ENCODE measurements at places on chromosomes 16 and 17.

DNA sequence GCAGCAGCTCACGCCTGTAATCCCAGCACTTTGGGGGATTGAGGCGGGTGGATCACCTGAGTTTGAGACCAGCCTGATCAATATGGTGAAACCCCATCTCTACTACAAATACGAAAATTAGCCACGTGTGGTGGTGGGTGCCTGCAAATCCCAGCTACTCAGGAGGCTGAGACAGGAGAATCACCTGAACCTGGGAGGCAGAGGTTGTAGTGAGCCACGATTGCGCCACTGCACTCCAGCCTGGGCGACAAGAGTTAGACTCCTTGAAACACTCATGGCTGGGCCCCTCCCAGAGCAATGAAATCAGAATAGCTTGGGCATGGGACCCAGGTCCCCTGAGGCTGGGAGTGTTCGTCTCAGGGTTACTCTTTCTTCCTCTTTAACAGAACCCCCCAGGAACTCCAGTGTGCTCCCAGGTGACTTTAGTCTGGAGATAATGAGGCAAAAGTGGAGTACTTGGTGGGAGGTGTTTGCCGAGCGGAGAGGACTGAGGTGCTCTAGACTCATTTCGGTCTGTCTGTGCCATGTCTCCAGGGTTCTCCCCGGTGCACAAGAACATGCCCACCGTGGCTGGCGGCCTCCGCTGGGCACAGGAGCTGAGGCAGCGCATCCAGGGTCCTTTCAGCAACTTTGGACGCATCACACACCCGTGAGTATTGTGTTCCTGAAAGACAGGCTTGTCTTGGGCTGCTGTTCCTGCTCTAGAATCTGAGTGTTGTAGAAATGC is 41.6 kb downstream of the DNAH9 start:
- DNase-seq, result no peak

- no peak for DNase-seq
Observed at GRCh38 chr16:81695321-81696165, 83.5 kb upstream of the PLCG2 start.

DNA sequence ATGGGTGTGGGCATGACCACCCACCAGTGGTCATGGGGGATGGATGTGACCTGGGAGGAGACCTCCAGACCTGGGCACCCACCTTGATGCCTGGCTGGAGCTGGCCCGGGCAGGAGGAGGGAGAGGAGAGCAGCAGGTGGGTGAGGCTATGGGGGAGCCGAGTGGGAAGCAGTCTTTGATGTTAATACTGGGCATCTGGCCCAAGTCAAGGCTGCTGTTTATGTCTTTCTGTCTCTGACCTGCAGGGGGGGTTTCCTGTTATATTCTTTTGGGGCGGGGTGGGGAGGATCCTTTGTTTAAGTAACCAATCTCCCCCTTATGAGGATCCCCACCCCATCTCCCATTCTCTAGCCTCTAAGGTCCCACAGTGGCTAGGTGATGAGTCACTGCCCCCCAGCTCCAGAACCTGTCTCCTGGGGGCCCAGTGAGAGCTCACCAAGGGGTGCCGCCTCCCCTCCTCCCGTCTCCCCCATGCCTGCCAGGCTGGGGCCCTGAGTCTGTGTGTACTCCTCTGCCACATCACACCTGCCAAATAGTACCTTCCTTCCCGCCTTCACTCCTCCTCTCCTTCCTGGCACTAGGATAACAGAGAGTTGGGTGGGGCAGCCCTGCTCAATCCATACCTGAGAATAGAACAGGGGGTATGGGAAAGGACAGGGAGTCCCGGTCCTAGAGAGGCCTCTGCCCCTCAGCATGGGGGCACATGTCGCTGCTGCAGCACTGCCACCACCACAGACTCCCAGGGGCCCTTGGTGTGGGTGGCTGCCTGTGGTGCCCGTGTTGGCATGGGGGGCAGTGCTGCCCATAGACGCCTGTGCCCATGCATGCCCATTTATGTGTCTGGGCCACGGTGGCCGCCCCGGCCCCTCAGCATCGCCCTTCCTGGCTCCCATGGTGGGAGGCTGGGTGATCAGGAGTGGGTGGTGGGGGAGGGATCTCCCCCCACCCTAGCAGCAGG is 7.3 kb downstream of the THRA start:
- DNase-seq, result peak; percentile 46

GRCh38 chr17:72429066-72429638 is 308.3 kb downstream of the SOX9 start:
- DNase-seq, result no peak

DNA sequence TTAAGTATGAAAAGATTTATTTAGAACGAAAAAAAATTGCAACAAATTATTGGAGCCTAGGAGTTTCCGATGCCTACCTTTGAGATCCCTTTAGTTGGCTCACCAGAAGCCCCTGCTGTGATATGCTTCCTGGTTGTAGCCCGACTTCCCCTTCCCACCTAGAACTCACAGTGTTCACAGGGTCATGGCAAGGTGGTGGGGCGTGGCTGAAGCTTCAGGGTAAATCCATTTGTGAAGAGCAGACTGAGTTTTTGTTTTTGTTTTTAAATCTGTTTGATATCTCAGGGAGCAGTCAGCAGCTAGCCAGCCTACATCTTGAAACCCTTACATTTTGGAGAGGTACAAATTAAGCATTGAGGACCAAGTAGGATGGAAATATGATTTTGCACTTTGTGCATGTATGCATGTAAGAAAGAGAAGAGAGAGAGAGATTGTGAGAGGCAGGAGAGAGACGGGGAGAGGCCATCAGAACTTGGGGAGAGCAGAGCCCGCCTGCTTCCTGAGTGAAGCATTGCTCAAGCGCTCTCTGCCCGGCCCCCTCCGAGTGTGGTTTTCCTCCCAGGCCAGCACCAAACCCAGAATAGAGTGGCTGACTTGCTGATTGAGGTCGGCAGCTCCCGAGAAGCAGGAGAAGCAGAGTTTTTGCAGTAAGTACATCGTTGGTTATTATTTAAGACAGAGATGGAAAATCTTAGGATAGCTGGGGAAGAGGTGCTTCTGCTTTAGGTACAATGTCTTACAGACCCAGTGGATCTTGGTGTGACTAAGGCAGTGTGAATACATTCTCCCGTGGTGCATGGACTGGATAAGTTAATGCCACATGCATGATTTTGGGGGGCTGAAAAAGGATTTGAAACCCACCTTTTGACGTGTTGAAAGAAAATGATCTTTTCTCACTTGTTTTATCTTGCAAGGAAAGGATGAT is 64.2 kb downstream of the SPECC1 start:
- no peak for DNase-seq

DNA sequence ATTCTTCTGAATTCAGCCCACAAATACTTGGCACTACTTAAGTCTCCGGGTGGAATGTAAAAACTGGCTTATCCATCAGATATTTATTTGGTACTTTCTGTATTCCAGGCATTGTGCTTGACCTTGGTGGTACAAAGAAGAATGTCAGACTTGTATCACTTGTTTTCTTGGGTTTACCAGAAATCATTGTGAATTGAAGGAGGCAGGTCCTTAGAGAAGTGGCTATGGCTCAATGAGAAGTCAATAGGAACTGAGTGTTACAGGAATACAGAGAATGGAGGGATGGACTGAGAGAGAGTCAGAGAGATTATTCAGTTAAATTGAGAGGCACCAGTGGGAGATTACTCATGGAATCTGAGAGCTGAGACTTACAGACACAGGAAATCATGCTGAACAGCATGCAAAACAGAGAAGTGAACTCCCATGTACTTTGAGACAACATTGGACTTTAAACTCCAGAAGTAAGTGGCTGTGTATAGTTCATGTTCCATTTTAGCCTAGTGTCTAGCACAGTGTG is 704.1 kb downstream of the CDH11 start:
- DNase-seq, result no peak

GRCh38 chr16:2715519-2715918 is 4.5 kb downstream of the PRSS27 start:
- no peak for DNase-seq

GRCh38 chr16:87603684-87604633 is 1.7 kb downstream of the JPH3 start:
- DNase-seq, result no peak

DNA sequence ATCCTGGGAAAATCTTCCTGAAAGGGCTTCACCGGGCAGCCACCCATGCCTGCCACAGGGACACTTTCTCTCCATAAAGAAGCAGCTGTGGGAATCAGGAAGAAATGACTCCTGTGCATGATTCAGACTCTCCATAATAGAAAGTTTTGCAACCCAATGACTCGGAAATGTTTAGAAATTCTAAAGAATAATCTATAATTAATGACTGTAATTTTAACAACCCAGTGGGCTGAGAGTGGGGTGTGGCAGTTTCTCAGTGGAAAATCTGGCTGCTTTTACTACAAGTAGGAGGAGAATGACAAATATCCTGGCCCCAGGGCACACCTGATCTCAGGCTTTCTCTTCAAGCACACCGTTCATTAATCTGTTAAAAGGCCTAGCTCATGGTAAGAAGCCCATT is 25.7 kb downstream of the IRF8 start:
- DNase-seq, result no peak

- no peak for DNase-seq
Observed at GRCh38 chr17:27295945-27296344, 2.0 kb downstream of the WSB1 start.

DNA sequence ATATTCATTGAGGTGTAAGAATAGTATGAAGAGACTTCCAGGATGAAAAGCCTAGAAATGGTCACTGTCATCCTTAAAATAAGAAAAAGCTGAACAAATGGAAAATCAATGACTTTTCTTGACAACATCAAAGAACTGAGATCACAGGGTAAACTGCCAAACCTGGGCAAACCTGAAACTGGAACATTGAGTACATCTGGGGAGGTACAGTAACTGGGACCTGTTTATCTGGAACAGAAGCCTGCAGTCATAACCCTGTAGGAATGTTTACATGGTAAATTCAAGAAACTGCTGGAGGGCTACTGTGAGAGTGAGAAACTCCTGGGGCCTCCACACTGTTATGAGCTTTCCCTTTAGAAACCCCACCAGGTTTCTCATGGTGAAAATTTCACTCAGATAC is 130.1 kb upstream of the PIRT start:
- no peak for DNase-seq

- no peak for DNase-seq
Observed at GRCh38 chr17:57080718-57081117, 4.3 kb upstream of the AKAP1 start.

DNA sequence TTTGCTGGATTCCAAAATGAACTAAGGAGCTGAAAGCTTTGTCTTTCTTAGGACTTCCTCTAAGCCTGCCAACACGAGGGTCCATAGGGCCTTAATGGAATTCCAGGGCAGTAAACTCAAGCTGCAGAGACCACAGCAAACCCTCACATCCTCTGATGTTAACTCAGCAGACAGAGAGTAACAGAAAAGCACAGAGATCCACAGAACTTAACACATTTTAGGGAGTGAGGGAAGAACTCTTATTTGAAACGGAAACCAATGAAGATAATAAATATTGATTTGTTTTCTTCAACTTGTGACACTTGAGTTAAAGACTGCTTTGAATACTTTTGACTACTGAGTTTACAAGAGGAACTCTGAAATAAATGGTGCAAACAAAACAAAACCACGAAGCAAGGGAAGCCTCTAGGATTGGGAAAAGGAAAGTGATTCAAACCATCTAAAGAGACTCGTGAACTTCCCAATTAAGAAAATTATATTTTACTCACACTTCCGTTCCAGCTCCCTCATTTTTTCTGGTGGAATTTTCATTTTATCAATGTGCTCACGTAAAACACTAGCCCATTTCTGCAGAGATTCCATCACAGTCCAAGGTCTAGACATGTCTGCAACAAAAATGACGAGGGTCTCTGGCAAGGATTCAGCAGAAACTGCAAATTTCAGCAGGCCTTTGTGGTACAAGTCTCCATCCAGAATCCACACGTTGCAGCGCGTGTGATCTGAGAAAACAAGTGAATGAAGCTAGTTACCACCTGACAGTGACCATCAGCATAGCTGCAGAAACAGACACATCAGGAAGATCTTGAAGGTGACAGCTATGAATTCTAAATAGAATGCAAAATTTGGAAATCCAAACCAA is 9.2 kb downstream of the DYNC1LI2 start:
- DNase-seq, result no peak

DNA sequence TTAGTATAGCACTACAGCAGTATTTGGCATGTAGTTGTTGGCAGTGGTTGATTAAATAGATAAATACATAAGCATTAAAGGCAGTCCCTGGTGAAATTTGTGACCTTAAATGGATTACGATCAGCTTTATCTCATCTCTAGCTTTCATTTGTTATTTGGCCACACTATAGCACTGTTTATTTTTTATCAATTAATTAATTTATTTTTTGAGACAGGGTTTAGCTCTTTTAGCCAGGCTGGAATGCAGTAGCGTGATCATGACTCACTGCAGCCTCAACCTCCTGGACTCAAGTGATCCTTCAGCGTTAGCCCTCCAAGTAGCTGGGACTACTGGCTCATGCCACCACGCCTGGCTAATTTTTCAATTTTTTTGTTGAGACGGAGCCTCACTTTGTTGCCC is 18.7 kb upstream of the ARHGAP17 start:
- DNase-seq, result no peak

DNA sequence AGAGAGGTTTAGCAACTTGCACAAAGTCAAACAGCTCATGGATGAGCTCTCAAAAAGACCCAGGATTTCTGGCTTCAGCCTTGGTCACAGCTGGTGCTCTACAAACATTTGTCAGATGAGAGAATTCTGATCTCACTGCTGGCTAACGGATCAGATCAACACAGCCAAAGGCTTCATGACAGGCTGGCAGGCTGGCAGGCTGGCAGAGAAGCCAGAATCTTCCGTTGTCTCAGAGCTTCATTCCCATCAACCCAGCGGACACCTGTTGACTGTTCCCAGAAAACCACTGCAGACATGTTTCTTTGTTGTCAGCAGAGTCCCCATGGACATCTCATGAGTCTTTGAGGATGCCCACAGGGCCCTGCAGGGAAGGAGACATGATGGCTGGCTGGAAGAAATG is 303.8 kb upstream of the ASIC2 start:
- no peak for DNase-seq

DNA sequence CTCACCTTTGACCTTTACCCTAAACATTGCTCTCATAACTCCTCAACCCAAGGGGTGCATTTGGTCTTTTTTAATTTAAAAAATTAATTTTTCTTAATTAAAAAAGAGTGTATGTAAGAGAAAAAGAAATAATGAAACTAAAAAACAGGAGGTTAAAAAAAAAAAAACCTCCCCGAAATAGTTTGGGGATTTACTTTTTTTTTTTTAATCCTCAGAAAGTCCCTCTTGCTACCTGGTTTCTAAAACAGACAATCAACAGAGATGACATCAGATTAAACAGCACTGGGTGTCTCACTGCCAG is 301.3 kb downstream of the SOX9 start:
- no peak for DNase-seq

DNA sequence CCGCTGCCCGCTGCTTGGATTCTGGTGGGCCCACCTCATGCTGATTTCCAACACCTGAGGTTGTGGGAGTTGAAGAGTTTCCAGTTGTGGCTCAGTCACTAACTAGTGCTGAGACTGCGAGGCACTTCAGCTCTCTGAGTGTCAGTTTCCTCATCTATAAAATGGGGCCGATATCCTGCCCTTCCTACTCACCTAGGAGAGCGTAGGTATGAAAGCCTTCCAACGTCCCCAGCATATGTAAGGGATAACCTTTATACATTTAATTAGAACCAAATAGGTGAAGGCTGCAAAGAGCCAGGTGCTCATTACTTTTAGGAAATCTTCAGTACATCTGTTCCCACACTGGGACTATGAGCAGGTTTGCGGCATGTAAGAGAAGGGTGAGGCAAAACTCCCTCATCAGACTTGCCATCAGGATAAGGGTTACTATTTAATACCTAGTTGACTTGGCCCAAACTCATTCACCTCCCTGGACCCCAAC is 782 bp upstream of the KIF18B start:
- DNase-seq, result no peak
